ENCODE measurements at places on chromosomes 5 and 9.

DNA sequence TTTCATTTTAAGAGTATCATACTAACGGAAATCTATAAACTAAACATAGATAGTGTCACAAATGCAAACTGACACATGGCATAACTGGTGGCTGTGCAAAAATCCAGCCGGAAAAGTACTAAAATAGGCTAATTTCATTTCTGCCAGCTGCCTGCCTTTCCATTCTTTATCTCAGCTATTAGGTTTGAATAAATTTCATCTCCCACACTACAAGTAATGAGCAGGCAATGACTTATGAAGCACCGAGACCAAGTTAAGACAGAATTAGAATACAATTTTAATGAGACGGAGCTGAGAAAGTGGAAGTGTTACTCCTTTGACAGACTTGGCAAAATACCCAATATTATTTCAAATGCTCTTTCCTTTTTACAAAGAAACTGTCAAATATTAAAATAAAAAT, 258.8 kb upstream of the ZNF608 start:
- DNase-seq, result peak; percentile 27

- no peak for DNase-seq
These were observed 268.6 kb downstream of the PSAT1 start for GRCh38 chr9:78565481-78565880.

DNA sequence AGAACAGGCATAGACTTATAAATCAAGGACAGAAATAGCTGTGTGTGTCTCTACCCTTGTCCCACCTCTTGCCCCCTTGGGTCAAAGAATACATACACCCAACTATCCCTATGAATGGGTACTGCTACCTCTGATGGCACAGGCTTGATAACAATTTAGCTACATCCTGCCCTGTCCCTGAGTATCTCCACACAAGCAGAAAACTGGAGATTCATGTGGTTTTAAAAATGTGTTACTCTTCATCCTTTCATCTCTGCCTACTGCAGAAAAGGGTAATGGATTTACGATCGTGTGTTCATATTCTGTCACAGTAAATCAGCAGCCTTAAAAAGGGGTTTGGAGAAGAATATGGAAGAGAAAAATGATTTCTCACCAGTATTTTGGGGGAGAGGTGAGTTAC, 49.2 kb upstream of the NREP start:
- DNase-seq, result no peak

DNA sequence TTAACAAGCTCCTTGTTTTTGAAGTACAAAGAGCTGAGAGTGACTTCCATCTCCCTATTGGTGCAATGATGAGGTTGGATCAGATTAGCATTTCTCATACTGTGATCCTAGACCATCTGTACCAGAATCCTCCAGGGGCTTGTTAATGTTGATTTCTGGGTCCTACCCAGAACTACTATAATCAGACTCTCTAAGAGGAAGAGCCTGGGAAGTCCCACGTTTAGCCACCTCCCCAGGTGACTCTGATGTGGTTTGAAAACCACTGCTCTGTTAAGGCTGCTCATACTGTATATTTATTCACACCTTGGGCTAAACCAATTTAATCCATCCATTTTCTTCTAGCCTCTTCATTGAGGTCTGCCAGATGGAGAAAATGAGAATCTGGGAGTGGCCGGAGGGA, 49.6 kb upstream of the SMIM32 start:
- DNase-seq, result no peak

GRCh38 chr9:21574261-21574660, 92.1 kb upstream of the IFNE start:
- DNase-seq, result no peak

GRCh38 chr5:115735108-115735998, 81.1 kb downstream of the CDO1 start:
- DNase-seq, result peak; percentile 36

DNA sequence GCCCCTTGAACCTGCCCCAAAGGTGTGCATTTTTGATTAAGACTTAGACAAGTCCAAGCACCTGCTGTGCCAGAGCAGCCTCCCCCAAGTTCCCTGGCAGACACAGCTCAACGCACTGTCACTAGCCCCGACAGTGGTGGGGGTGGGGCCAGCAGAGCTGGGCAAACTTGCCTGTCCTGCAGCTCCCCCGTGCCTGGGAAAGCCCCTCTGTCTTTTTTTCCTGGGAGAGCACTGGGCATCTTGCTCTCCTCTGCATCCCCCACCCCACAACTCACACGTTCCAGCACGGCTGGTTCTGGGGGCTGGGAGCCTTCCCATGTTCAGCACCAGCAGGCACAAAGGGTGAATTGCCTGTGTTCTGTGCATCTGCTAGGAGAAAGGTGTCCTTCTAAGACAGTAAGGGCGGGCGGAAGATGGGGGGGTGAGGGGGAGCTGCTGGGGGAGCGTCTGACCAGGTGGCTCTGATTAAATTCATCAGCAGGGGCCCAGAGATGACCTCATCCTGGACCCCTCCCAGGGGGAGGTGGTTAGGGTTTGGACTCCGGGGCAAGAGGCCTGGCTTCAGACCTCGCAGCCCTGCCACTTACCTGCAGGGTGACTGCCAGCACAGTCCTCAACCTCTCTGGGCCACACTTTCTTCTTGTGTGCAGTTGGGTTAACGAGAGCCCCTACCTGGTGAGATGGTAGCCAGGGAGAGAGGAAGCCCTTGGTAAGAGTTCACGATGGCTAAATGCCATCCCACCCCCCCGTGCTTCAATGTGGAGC, 23.5 kb downstream of the HMCN2 start:
- no peak for DNase-seq

- DNase-seq, result no peak
These were observed 14.5 kb upstream of the WNK2 start for GRCh38 chr9:93169444-93169843.

DNA sequence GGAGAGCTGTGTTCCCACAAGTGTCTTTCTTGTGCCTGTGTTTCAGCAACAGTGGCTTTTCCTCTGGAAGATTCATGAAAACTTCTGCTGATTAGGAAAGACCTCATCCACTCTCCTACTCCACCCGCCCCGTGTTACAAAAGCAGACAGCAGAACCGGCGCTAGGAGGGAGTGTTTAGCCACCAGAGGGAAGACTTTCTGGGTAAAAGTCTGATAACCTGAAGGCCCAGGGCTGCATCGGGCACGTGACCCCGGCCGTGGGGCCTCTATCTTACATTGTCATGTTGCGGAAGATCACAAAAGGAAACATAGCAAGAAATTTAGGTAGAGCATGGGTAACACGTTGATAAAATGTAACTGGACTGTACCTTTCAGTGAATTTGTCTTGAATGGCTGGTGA, 32.0 kb upstream of the DMRT2 start:
- DNase-seq, result no peak

DNA sequence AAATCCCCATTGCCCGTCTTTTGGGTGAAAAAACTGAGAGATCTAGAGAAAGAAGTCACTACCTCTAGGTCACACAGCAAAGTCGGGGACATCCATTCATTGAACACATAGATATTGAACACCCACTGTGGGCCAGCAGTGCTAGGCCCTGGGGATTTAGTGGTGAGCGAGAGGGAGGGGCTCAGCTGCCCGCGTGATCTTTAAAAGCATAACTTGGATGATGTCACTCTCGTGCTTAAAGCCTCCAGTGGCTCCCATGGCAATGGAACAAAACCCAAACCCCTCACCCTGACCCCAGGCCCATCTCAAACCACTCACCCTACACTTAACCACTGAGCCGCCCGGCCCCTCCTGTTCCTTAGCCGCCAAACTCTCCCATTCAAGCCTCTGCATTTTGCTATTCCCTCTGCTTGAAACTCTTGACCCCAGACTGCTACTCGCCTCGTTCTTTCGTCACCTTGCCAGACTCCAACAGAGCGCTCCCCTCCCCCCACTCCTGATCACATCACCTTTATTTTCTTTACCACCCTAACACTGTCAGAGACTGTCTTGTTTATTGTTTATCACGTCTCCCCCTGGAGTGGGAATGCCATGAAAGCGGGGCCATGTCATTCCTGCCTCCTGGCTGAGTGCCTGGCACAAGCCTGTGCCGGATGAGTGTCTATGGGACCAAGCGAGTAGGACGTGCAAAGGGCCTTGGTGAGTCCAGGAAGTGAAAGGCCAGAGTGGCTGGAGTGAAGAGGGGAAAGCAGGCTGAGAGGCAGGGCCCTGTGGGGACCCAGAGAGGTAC, 710 bp upstream of the PIP5KL1 start:
- DNase-seq, result no peak

DNA sequence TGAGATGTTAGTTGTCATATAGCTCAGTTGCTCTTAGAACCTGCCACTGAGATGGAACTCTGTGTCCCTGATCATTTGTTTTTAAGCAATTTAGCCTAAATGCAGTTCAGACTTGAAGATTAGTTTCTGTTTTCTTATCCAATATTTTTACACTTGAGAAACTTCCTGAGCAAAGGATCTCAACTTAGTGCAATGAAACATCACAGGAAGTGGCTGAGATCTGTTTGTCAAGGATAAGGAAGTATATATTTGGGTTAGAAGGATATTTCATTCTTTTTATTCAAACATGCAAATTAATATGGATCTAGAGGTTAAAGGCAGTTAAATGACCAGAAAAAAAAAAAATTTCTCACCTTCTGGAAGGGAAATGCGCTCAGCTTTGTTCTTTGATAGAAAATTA, 19.7 kb upstream of the F2R start:
- no peak for DNase-seq

DNA sequence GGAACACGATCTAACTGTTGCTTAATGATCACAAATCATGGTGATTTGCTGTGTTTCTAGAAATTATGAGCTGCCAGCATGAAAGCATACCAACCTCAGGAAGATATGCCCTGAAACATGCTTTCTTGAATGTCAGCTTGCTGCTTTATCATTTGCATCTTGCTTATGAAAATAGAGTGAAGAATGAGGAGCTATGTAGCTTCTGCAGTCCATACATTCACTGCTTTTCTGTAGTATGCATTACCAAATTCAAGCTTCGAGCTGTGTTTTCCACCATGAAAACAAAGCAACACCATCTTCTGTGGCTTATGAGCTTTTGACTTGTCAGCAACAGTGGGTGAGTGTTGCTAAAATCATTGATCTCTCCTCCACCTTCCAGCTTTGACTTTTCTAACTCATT, 16.5 kb downstream of the F2RL2 start:
- DNase-seq, result no peak

- DNase-seq, result no peak
These were observed 123.5 kb downstream of the SLC24A2 start for GRCh38 chr9:19665146-19665863.

- no peak for DNase-seq
These were observed 2.1 kb downstream of the GTF3C4 start for GRCh38 chr9:132672413-132672690.

- no peak for DNase-seq
These were observed 24.7 kb downstream of the POU4F3 start for GRCh38 chr5:146363161-146363874.

DNA sequence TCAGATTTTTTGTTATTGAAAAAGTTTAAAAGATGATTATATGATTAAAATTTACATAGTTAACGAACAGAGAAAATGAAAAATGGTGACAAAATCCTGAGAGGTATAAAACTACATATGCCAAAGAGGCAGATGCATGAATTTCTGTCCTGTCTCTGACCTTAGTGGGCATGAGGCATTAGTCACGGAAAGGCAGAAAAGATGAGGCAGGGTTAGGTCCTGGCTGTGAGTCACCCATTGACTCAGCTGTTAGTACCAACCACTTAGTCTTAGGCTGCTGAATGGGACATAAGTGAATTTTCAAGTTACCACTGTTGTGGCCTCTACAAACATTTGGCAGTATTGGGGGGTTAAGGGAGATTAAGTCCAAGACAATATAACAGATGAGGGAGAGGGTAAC, 33.1 kb downstream of the RASA1 start:
- no peak for DNase-seq

- no peak for DNase-seq
These were observed 201.1 kb upstream of the MVB12B start for GRCh38 chr9:126125577-126125976.

- peak; percentile 17 for DNase-seq
These were observed 166.9 kb upstream of the KLF9 start for GRCh38 chr9:70581214-70581954.
